ENCODE measurements at places on chromosomes 2 and 18.

- DNase-seq = no peak
These were observed 126.6 kb upstream of the SLC1A4 start for GRCh38 chr2:64862623-64863022.

GRCh38 chr18:434410-434809 is 66.1 kb downstream of the COLEC12 start:
- no peak for DNase-seq

DNA sequence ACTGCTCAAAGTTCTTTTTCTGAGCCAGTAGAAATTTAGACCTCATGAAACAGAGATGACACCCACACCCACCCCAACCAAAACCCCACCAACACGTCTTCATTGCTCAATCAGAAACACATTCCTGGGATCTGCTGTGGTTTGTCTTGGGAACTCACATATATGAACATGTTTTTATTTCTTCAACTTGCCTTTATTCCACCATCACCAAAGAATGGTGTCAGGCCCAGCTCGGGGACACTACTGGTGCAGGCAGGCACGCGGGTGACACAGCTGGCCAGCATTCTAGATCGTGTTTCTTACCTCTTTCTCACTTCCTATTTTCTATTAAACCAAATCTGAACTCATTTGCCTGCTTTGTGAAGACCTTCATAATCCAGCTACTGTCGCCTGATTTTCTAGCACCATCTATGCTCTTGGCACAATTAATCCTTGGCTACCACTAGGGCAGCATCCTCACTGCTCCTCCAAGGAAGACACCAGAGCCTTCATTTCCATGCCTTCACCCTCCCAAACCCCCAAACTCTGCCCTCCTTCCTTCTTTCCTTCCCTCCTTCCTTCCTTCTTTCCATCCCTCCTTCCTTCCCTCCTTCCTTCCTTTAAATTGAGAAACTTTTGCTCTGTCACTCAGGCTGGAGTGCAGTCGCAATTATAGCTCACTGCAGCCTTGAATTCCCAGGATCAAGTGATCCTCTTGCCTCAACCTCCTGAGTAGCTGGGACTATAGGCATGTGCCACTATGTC is 157.1 kb downstream of the BCL2 start:
- DNase-seq = no peak

DNA sequence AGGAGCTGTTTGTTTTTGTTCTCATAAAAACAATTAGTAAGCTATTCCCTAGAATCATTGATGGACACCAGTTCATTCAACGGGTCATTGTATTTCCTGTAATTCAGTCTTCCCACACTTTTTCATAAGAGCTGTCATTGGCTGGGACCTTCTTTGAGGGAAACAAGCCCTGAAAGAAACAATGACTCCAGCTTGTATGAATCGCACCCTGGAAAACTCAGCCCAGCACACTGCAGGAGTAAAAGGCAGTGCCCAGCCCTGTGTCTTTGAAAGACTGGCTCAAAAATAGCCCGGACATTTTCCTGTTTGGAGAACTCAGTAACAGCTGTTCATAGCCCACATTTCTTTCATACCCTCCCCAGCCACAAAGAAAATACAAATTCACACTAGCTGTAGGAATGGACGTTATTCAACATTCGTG is 81.5 kb downstream of the NCKAP5 start:
- no peak for DNase-seq

DNA sequence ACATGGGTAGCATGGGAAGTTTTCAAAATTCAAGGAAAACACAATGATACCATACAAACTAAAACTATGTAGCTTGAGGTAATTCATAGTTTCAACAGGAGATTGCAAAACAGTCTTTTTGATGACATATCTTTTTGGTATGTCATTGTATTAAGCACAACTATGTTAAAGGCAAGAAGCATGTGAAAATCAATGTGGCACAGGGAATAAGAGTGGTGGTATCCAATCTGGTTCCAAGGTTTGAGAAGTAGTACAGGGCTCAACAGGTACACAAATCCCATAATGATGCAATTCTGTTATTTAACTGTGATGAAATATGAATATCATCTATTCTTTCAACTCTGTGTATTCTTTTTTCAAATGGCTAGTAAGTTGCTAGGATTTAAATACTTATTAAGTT is 16.4 kb upstream of the DLX2 start:
- DNase-seq = no peak

- no peak for DNase-seq
These were observed 777 bp downstream of the GALNT3 start for GRCh38 chr2:165793161-165793778.

- DNase-seq = no peak
These were observed 210.9 kb downstream of the CD226 start for GRCh38 chr18:69736730-69737129.

DNA sequence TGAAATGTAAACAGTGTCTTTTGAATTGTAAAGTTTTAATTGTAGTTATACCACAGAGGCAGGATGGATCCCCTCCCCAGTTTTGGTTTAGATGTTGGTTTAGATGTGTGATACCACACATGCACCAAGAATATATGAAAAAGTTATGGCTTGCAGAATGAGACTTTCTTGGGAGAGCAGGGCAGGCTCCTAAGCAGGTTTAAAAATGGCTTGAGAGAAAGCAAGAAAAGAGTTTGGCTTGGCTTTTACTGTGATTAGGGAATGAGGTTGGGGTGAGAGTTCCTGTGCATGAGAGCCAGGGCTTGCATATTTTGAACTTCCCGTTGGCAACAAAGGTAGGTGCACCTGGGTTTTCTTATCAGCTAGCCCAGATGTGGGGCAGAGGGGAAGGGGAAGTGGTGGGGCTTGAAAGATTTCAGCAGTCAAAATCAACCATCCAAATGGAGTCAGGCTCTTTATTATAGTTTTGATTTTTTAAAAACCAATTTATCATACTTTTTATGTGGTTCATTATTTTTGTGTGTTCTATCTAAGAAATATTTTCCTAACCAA is 246.9 kb downstream of the MTX2 start:
- no peak for DNase-seq

GRCh38 chr2:127129937-127130336 is 23.0 kb upstream of the BIN1 start:
- no peak for DNase-seq

DNA sequence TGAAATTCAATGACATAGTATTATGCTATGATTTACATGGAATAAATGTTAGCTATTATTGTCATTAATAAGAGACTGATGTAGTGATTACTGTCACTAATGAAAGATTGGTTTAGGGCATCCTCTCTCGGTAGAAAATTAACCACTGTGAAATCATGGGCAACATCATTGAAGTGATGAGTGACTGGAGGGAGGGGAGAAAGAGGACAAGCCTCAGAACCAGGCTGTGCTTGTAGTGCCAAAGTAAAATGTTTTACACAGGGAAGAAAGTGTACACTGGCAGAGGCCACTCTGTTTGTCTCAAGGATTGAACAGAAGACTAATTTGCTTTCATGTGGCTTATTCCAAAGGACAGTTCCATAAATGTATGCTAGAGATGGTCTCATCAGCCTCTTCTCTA is 456.2 kb upstream of the TCF4 start:
- no peak for DNase-seq

DNA sequence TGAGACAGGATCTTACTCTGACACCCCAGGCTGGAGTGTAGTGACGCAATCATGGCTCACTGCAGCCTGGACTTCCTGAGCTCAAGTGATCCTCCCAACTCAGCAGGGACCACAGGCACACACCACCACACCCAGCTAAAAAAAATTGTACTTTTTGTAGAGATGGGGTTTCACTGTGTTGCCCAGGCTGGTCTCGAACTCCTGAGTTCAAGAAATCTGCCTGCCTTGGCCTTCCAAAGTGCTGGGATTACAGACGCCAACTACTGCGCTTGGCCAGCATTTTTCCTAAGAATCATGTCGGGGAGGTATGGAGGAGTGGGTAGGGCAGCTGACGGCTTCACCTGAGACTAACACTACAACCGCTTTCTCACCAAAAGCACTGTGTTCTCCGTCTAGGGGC is 50.4 kb downstream of the CYP26B1 start:
- DNase-seq = peak; percentile 58

DNA sequence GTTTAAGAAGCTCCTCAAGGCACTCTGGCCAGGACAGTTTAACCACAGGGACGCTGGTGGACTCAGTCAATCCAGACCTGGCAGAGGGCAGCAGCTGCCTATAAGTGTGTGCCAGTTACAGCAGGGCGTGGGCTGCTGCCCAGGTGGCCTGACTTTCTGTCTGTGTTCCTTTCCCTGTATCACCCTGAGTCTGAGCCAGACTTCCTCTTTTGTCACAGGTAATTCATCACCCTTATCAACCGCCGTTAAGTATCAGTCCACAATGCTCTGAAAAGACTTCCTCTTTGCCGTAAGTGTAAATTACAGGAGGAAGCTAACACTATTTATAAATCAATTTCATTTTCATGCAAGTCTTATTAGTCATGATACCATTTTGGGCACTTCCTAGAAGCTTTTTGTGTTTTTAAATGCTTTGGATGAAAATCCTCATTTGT is 7.0 kb downstream of the LPIN1 start:
- no peak for DNase-seq

DNA sequence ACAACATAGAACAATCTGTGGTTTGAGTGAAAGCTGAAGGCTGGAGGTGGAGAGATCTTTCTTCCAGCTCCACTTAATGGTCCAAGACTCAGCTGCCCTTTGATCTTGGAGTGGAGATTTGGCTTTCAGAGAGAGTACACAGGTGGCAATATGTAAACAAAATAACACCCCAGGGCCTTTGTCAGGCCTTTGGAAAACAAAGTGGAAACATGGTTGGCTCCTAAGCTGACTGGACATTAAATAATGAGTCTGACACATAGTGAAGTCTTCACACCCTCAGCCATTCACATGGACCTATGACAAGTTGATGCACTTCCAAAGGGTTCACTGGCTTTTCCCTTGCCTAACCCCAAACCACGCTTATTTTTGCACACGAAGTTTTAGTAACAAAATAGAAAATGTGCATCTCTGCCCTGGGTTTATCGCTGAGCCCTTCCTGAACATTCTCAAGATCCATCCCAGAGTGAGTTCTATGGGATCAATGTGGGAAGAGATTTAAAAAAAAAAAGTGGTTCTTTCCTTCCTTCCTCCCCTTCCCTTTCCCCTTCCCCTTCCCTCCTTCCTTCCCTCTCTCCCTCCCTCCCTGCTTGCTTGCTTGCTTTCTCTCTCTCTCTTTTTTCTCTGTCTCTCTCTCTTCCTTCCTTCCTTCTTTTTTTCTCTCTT is 201.3 kb upstream of the NT5C1B start:
- no peak for DNase-seq

- DNase-seq = peak; percentile 78
These were observed at the start of gene PSTPIP2 for GRCh38 chr18:46071653-46072375. PSTPIP2 (minus strand) TSS chr18:46072260; CDS start chr18:46072188, 72 bp downstream.

DNA sequence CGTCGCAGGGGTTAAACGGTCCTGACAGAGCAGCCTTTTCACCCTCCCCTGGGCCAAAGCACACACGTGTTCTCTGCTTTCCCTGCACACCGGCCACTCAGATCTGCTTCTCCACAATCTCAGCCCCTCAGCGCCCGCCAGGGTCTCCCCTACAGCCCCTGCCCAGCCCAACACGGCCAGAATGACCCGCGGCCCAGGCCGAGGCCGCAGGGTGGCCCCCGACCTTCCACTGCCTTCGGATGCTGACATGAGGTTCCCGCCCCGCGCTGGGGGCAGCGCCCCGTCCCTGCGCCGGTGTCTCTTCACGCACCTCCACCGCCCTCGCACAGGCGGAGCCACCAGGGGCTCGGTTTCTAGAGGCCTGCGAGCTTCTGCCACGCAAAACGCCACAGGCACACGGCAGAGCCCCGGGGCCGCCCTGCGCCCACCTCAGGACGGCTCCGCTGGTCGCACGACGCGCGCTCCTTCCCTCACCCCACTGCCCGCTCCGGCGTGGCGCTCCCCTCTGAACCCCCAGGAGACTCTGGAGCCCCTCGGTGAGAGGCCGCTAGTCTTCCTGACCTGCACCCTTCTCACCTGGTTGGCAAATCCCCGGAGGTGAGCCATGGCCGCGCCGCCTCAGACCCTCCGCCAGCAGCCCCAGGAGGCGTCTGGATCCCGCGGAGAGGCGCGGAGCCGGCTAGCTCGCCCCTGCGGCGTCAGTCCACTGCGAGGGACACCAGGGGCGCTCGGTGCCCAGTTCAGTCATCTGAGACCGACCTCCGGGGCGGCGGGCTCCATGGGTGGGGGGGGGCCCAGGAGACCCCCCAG is 749 bp downstream of the STK25 start:
- no peak for DNase-seq

GRCh38 chr18:23196119-23197007 is 61.1 kb downstream of the CABLES1 start:
- no peak for DNase-seq

- peak; percentile 83 for DNase-seq
These were observed 108.1 kb downstream of the TRIB2 start for GRCh38 chr2:12824778-12825379.

- no peak for DNase-seq
These were observed 468.4 kb downstream of the MBD2 start for GRCh38 chr18:53755914-53756609.

DNA sequence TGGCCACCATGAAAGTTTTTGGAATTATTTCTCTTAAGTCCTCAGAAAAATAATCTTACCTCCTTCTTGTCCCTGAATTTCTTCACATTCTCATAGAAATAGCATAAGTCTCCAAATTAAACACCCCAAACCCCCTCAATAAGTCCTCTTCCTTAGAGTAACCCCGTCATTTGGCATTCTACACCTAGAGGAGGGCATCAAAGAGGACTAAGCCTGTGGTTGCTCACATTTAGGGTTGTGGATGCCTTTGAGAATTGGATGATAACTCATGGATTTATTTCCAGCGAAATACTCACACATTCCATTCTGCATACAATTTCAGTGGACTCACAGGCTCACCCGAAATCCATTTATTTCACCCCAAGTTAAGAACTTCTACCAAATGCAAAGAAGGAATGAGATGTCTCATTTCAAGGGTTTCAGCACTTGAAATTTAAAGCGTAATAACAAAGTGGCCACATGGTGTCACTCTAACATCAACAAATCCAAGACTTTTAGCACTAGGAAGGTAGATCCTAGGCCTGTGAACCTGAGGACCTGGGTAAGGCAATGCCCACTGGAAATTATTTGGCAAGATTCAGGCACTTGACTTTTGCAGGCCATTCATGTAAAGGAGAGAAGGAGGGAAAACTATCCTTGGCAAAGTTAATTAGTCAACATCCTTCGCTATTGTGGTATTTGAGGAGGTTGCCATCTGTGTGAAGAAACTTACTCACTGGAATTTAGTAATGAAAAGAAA is 24.6 kb downstream of the DYTN start:
- DNase-seq = no peak

DNA sequence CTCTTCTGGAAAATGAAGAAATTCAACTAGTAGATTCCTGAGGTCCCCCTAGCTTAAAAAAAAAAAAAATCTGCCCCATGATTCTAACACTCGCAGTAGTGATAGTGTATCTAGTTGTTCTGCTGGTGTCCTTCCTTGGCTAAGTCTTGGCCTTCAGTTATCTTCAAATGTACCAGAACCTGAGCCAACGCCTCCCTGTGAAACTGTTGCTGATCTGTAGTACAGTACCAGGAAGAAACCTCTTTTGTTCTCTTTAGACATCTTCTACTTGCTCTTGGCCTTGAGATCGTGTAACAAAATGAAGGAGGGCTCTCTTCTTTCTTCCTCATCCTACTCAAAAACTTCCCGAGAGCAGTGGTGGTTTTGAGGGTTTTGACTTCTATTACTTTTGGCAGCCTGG is 31.0 kb downstream of the PLEK start:
- no peak for DNase-seq

- no peak for DNase-seq
These were observed 52.9 kb downstream of the ANTXR1 start for GRCh38 chr2:69065735-69066336.

All from coronary artery (tissue), 2 donors.